ENCODE measurements at places on chromosomes 16 and 17.

DNA sequence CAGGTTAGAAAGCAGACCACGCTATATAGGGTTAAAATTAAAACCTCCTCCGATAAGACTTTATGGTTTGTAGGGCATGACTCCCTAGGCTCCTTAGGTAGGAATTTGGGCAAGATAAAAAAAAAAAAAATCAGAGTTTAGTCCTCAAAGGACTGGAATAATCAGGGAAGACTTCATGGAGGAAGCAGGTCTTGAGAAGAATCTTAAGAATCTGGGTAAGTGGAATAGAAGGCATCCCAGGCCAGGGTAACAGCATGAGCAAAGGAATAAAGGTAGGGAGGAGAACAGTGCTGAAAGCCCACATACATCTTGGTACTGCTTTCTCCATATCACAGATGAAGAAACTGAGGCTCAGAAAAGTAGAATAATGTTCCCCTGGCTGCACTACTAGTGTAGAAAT lies 15.4 kb downstream of the SLC46A1 start:
- DNase-seq: no peak

GRCh38 chr17:29514792-29515191 lies 52.0 kb downstream of the ABHD15 start:
- no peak for DNase-seq

DNA sequence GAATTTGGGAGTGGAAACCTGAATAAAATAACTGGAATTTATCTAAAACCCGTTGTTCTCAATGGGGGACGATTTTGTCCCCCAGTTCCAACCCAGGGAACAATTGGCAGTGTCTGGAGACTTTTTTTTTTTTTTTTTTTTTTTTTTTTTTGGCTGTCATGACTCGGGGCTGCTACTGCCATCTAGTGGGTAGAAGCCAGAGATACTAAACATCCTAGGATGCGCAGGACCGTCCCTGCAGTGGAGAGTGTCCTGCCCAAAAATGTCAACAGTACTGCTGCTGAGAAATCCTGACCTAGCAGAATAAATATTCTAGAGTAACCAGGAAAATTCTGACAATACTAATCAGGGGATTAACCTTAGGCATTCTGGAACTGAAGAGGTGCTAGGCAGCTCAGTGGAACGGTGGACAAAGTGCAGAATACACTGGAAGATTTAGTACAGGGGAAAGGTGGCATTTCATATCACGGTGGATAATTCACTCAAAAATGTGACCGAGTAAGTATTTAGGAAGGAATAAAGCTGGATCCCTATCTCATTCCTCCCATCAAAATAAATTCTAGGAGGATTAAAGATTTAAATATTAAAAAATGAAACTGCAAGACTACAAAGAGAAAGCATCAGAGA lies 107.6 kb downstream of the SPECC1 start:
- peak; percentile 81 for DNase-seq

DNA sequence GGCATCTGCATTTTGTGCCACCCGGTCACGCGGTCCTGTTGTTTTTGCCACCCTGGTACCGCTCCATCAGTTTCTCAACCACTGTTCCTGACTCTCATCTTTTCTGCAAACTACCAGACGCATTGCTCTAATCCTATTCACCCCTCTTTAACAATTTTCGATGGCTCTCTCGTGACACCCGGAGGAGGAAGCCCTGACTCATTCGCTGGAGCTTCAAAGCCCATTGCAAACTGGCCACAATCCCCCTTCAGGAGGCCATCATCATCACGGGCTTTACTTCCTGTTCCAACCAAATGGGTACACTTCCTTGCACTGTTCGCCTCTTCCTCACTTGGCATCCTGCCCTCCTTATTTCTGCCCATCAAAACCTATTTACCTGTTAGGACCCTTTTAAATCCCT lies 155.3 kb downstream of the RGS9 start:
- DNase-seq: no peak

DNA sequence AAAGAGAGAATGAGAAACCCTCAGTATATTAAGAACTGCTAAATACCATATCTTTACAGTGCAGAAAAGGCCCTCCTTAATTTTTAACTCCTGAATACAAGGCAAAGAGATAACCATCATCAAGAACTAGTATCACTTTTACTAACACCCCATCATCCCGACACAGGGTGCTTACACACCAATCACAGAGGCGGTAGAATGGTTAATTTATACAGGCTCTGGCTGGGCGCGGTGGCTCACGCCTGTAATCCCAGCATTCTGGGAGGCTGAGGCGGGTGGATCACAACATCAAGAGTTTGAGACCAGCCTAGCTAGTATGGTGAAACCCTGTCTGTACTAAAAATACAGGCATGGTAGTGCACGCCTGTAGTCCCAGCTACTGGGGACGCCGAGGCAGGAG lies 4.2 kb downstream of the PSMD12 start:
- no peak for DNase-seq

DNA sequence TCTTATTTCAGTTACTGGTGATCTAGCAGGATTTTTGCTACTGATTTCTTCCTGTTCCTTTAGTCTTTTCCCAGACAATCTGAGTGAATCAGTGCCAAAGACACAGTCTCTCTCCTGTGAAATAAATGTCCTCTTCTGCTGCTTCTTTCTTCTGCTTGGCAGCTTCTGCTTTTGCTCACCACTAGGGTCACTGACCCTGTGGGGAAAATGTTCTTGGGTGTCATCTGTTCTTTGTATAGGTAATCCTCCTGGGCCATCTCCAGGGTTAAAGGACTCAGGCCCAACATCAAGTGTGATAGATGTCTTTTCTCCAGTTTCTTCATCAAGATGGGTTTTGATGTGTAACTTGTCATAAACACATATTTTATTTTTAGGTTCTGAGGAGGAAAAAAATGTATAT lies 5.2 kb downstream of the PALB2 start:
- DNase-seq: no peak

- no peak for DNase-seq
Measured at GRCh38 chr16:2420035-2420434, 9.2 kb upstream of the CCNF start.

DNA sequence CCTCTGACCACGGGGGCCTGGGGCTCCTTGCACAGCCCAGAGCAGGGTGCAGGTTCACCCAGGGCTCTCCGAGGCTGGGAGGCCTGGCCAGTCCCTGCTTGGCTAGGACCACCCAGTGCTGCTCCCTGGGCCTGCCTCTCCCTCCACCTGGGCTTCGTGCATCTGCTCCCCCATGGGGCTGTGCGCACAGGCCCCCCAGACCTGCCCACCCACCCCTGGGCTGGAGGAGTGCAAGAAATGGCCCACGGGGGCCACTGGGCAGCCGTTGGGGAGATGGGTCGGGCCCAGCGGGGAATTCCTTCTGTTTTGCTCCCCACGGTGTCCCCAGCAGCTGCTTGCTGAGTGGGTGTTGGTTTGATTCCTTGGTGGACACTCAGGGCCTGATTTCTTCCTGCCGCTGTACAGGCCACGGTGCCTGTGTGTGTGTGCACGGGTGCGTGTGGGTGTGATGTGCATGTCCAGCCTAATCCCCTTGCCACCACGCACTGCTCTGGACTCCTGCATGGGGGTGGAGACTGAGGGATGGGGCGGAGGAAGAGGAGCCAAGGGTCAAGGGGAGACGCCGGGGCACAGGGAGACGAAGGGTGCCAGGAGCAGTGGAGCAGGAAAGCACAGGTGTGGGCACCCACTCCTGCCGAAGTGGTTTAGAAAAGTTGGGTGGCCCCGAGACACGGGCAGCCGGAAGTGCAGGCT lies 8.5 kb downstream of the PRSS27 start:
- no peak for DNase-seq

GRCh38 chr17:67813803-67814180 lies 11.5 kb upstream of the BPTF start:
- no peak for DNase-seq

- no peak for DNase-seq
Measured at GRCh38 chr16:1911467-1912214, 6.6 kb downstream of the HS3ST6 start.

- peak; percentile 64 for DNase-seq
Measured at GRCh38 chr16:64996641-64997040, 125.2 kb downstream of the CDH11 start.

GRCh38 chr16:80280557-80280956 lies 260.2 kb upstream of the DYNLRB2 start:
- no peak for DNase-seq

DNA sequence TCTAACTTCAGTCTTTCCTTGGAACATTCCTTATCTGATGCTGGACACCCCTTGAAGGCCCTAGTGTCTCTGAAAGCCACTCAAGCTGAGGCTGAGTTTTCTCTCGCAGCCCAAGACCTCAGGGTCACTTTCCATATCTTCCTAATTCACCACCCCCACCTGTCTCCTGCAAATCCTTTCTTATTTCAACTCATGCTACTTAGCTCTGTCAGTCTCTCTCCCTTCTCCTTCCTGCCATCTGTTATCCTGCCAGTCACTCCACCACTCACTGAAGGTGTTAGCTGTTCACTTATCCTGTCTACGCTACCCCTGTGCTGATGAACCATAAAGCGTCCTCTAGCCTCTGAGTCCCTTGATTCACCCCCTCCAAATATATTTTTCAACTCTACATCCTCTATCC lies 143.9 kb upstream of the SHISA6 start:
- DNase-seq: no peak

- DNase-seq: no peak
Measured at GRCh38 chr16:2362218-2362617, 21.7 kb upstream of the ABCA3 start.

DNA sequence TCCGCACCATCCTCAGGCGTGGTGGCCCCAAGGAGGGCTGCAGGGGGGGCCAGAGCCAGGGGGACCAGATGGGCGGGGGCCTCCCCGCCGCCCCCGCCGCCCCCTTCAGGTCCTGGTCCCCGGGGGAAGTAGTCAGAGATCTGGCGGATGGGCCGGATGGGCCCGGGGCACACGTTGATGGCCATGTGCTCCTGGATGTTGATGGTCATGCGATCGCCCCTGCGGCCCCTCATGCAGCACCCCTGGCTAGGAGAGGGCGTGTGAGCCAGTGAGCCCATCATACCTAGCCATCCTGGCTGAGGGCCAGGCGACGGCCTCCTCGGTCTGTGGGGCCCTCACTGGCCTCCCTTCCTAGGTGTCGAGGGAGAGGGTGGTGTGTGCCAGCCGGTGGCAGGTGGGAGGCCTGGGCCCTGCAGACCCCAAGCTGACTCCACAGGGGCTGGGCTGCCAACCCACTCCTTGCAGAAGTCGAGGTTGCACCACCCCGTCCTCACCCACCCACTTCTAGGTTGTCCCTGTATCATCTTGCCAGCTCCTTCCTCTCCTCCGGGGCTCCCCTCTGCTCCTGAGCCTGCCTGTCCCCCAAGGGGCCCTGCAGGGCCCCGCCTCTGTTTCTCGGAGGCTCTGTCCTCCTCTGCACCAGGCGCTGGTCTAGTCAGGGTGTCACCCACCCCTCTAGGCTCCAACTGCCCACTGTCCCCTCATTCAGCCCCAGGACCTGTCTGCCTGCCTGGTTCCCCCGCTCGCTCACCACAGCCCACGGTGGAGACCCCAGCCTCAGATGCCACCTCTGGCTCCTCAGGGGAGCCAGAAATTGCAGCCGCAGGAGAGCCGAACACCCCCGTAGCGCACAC lies 610 bp downstream of the DOC2A start:
- DNase-seq: no peak

GRCh38 chr16:20385844-20386832 lies 18.4 kb downstream of the PDILT start:
- DNase-seq: no peak
